Type B pancreatic cell (in vitro differentiated cells): ENCODE measurements at places on chromosomes 5 and 9.

- no peak overlapping the region for H3K27ac ChIP-seq
- DNase-seq, result no peak
Measured at GRCh38 chr5:121251954-121252353, 599.7 kb upstream of the FTMT start.

DNA sequence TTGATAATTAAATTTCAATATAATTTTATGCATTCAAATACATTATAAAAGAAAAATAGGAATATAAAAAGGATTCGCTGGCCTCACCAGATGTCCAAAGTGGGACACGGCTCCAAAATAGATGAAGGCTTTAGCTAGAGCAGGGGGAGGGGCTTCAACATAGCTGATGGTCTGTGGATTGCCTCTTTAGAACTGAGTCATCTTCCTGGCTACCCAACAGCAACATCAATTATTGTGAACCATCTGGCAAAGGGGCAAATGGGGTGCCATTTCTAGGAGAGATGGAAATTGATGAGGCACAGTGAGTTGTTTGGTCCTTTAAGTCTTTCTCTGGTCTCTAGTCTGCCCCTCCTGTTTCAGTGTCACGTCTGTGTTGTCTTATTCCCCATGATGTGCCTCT is 44.2 kb upstream of the CD180 start:
- no peaks in the 10 kb centered on the region for H3K36me3 ChIP-seq
- H3K4me3 ChIP-seq, result no peak overlapping the region
- DNase-seq, result no peak
- peaks cover 44% of the 10 kb centered on the region for H3K4me1 ChIP-seq
- H3K27me3 ChIP-seq, result no peaks in the 10 kb centered on the region
- no peak overlapping the region for H3K27ac ChIP-seq

DNA sequence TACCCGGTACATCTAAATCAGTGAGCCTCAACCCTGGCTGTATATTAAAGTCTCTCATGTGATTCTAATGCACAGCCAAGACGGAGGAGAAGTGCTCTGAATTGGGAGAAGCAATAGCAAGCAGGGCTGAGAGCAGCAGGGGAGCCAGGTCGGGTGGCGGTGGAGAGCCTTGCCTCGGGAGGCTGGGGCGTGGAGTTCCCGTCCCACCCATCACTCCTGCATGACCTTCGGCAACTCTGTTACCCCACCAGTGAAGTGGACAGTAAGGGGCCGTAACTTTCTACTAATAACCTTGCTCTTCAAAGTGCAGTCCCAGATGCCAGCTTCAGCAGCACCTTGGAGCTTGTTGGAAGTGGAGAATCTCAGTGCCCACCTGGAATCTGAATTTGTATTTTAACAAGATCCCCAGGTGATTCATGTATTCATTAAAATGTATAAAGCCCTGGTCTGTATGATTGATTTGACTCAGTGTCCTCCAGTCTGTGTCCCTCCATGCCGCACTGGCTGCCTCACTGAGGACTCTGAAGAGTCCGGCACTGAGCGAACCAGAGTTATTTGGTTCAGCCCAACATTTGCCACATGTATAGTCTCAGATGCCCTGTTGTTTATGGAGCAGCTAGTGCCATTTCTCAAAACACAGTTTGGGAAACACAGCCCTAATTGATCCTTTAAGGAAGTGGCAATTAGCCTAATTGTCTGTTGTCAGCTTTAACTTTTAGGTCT is 6.5 kb downstream of the ERGIC1 start:
- H3K27me3 ChIP-seq, result no peaks in the 10 kb centered on the region
- no peak overlapping the region for H3K4me3 ChIP-seq
- no peak for DNase-seq
- H3K4me1 ChIP-seq, result peaks cover 37% of the 10 kb centered on the region
- H3K36me3 ChIP-seq, result peaks cover 9% of the 10 kb centered on the region

- H3K36me3 ChIP-seq, result no peaks in the 10 kb centered on the region
- H3K4me3 ChIP-seq, result no peak overlapping the region
- no peak overlapping the region for H3K27ac ChIP-seq
Measured at GRCh38 chr9:22214497-22215031, 205.5 kb upstream of the CDKN2B start.

DNA sequence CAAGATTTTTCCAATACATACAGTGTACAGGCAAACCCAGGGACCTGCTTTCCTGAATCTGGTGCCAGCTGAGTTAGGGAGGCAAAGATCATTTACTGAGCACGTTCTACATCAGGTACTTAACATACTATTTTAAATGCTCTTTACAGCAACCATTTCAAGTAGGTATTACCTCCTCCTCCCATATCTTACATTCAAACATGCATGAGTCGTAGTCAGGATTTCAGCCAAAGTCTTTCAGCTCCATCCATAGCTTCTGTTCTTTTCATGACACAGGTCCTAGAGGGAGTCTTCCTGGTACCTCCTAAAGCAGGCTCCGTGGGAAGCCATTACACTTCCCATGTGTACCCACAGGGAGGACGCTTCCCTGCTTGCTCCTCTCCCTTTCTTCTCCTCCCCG is 11.7 kb downstream of the KCNV2 start:
- peaks cover 30% of the 10 kb centered on the region for H3K4me1 ChIP-seq
- no peaks in the 10 kb centered on the region for H3K27me3 ChIP-seq
- no peak overlapping the region for H3K27ac ChIP-seq
- DNase-seq, result no peak
- H3K36me3 ChIP-seq, result no peaks in the 10 kb centered on the region

- H3K27me3 ChIP-seq, result no peaks in the 10 kb centered on the region
- H3K4me1 ChIP-seq, result peaks cover 27% of the 10 kb centered on the region
- H3K36me3 ChIP-seq, result peaks cover 4% of the 10 kb centered on the region
- H3K27ac ChIP-seq, result peak overlapping the region; percentile 63
Measured at GRCh38 chr5:10701567-10702039, 59.4 kb downstream of the DAP start.

GRCh38 chr5:68345582-68345981 is 130.0 kb downstream of the PIK3R1 start:
- H3K4me3 ChIP-seq, result no peak overlapping the region
- no peak overlapping the region for H3K27ac ChIP-seq
- H3K27me3 ChIP-seq, result no peaks in the 10 kb centered on the region
- DNase-seq, result no peak
- peaks cover 6% of the 10 kb centered on the region for H3K36me3 ChIP-seq

DNA sequence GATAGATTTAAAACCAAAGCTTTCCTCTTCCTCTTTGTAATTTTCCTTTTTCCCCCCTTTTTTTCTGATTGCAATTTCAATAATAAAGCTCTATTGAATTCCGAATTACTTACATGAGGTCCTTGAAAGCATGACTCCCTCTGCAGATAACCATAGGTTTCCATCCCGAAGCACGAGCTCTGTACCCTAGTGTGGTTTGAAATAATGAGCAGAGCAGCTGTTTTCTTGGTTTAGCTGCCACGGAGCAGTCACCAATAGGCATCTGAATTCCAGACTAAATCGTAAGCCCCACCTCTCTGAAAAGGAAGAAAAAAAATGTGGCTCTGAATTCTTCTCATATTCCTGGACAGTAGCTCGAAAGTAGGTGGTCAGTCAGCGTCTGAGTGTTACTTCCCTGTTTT is 18.5 kb upstream of the GNE start:
- peak overlapping the region; percentile 87 for H3K4me3 ChIP-seq
- DNase-seq, result no peak
- peak overlapping the region; percentile 94 for H3K27ac ChIP-seq
- no peaks in the 10 kb centered on the region for H3K27me3 ChIP-seq
- peaks cover 4% of the 10 kb centered on the region for H3K36me3 ChIP-seq
- peaks cover 6% of the 10 kb centered on the region for H3K4me1 ChIP-seq

DNA sequence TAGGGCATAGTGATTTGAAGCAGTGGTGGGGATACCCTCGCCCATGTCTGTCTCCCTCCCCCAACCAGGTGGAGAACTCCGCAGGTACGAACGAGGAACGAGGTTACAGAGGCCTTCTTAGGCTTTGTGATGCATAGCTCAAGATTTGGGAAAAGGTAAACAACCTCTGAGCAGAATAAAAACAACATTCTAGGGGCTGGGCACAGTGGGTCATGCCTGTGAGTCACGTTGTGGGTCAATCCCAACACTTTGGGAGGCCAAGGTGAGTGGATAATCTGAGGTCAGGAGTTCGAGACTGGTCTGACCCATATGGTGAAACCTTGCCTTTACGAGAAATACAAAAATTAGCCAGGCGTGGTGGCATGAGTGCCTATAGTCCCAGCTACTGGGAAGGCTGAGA is 3.6 kb upstream of the LCP2 start:
- H3K36me3 ChIP-seq, result no peaks in the 10 kb centered on the region
- no peak overlapping the region for H3K4me3 ChIP-seq
- peaks cover 12% of the 10 kb centered on the region for H3K4me1 ChIP-seq
- peaks cover 7% of the 10 kb centered on the region for H3K27me3 ChIP-seq

DNA sequence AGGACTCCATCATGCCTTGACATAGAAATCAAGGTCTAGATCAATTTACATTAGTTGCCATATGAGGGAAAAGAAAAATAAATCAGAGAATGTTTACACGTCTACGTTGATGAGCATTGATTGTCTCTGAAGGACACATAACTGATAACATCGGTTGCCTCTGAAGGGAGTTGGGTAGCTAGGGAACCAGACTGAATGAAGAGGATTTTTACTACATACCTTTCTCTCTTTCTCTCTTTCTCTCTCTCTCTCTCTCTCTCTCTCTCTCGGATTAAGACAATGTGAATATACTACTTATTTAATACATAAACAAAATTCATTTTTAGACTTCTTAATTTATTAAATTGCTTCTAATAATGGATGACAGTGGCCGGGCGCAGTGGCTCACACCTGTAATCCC is 118.4 kb upstream of the DAPK1 start:
- peaks cover 10% of the 10 kb centered on the region for H3K4me1 ChIP-seq
- no peaks in the 10 kb centered on the region for H3K27me3 ChIP-seq
- H3K4me3 ChIP-seq, result no peak overlapping the region
- H3K36me3 ChIP-seq, result no peaks in the 10 kb centered on the region
- no peak overlapping the region for H3K27ac ChIP-seq

DNA sequence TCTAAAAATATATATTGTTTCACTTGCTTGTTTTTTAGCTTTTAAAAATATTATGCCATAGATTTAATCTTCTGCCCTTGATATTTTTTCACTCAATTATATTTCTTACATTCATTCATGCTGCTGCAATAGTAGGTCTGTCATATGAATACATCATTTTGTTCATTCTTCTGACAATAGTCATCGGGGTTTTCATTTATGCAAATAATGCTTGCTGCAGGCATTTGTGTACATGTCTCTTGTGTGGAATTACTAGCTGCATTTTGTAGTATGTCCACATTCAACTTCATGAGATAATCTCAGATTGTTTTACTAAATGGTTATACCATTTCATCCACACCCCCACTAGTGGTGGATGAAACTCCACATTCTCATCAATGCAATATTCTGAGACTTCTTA is 5.3 kb upstream of the PLPP1 start:
- no peaks in the 10 kb centered on the region for H3K36me3 ChIP-seq
- DNase-seq, result no peak
- H3K27ac ChIP-seq, result no peak overlapping the region
- H3K27me3 ChIP-seq, result no peaks in the 10 kb centered on the region
- H3K4me1 ChIP-seq, result no peaks in the 10 kb centered on the region

DNA sequence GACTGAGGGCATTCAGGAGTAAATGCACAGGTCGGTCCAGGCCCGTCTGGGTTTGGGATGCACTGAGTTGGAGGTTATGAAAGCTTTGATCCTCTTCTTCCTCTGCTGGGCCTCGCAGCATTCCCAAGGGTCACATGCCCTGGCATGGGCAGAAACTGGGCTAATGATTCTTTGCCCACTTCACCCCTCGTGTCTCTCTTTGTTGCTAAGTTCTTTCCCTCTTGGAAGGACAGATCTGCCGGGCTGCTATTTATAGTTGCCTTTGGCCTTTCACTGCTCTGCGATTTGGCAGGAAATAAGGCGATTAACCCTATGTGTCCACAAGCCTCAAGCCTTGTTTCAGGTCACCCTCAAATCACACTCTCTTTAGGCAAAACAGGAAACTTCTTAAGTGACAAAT is 66.9 kb downstream of the ENTREP1 start:
- no peak for DNase-seq
- no peak overlapping the region for H3K27ac ChIP-seq
- H3K4me1 ChIP-seq, result no peaks in the 10 kb centered on the region
- no peaks in the 10 kb centered on the region for H3K36me3 ChIP-seq

GRCh38 chr9:32454280-32454679 is 69.8 kb downstream of the ACO1 start:
- no peak for DNase-seq
- no peak overlapping the region for H3K27ac ChIP-seq
- no peaks in the 10 kb centered on the region for H3K4me1 ChIP-seq
- no peaks in the 10 kb centered on the region for H3K27me3 ChIP-seq
- H3K36me3 ChIP-seq, result peaks cover 28% of the 10 kb centered on the region
- H3K4me3 ChIP-seq, result no peak overlapping the region

DNA sequence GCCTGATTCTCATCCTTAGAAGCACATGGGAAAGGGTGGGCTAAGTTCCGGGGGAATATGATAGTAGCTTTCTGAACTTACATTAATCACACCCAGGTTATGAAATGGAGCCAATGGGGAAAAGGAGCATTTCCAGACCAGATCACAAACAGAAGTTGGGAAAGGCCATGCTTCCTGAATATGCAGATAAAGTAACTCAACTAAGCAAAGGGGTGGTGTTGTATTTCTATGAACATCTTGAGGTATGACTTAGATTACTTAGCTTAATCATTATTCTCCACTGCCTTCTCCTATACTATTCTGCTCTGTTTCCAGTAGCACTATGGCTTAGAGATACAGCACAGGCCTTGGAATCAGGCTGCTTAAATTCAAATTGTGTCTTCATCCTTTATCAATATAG is 10.5 kb downstream of the C5orf46 start:
- no peak overlapping the region for H3K4me3 ChIP-seq
- H3K36me3 ChIP-seq, result no peaks in the 10 kb centered on the region
- no peaks in the 10 kb centered on the region for H3K4me1 ChIP-seq
- no peak overlapping the region for H3K27ac ChIP-seq

DNA sequence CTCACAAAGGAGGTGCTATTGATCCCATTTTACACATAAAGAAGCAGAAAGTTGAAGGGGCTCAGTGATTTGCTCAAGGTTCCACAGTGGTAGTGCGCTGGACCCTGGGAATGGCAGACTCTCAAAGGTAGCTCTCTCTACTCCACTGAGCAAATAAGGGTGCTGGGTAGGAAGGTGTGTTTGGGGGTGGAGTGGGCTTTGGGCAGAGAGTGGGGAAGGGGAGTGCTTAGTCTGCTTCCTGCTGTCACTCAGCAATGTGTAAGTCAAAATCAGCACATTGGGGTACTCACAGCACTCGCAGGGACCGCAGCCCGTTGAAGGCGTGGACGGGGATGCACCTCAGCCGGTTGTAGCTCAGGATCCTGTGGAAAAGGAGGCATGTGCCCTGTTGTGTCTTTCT is 142.8 kb upstream of the PANK3 start:
- no peak overlapping the region for H3K4me3 ChIP-seq
- DNase-seq, result no peak
- H3K4me1 ChIP-seq, result peaks cover 4% of the 10 kb centered on the region
- H3K27ac ChIP-seq, result no peak overlapping the region

- no peak overlapping the region for H3K27ac ChIP-seq
- peaks cover 8% of the 10 kb centered on the region for H3K36me3 ChIP-seq
- DNase-seq, result no peak
- H3K4me1 ChIP-seq, result peaks cover 24% of the 10 kb centered on the region
Measured at GRCh38 chr5:142514196-142514595, 171.7 kb downstream of the FGF1 start.
